ENCODE measurements at places on chromosomes 2 and 18. TPM values are rescaled to one million over a fixed set of nuclear protein-coding genes. Genes with fewer than 3 reads are reported as not detected.

Gene UGT1A3
- total RNA-seq: 4.1 TPM

- DNase-seq: peak; percentile 47
Measured at GRCh38 chr2:239252801-239253200, 148.0 kb downstream of the HDAC4 start.

- no peak for DNase-seq
Measured at GRCh38 chr2:5756272-5756671, 64.1 kb downstream of the SOX11 start.

DNA sequence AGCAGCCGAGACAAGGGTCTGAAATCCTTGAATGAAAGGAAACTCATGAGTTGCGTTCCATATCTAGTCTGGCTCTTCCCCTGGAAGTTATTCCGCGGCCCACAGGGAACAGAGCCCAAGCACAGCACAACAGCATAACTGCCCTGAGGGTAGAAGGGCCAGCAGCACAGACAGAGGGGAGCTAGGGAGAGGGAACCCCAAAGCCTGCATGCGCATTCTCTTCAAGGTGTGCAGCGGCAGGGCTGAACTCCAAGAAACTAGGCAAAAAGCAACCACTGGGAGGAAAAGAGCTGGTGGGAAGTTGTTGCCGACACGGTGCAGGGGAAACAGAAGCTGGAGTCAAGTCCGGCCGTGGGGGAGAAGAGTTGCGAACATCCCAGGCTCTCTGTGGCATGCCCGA, 11.8 kb downstream of the GPR148 start:
- DNase-seq: no peak

DNA sequence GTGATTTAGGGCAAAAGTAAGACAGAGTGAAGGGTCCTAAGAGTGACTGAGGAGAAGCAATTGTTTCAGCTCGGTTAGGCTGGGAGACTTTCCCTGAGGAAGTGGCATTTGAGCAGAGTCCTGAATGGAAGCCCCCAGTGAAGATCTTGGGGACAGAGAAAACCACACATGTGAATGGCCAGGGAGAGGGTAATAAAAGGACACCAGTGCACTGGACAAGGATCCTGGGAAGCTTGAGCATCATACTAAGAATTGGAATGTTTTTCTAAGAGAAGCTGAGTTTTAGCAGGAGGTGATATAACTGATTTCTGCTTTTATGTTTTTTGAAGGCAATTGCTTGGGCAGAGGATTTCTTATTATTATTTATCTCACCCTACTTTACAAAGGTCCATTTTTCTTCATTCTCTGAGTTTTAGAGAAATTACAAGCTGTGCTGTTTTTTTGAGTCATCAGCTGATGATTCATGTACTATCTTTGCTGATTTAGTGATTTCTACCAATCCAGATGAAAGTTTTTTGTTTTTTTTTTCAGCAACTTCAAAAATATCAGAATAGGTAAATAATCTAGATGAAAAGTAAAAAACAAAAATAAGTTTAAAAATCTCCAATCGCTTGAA, 43.5 kb downstream of the MFSD6 start:
- peak; percentile 30 for DNase-seq

- no peak for DNase-seq
Measured at GRCh38 chr2:159564081-159564480, 52.3 kb downstream of the BAZ2B start.
